ENCODE measurements at places on chromosomes 11 and 22. TPM values are rescaled to one million over a fixed set of nuclear protein-coding genes. Genes with fewer than 3 reads are reported as not detected.

The APIP gene
- total RNA-seq = 43.7 TPM

The SLCO2B1 gene
- not detected for total RNA-seq

The TTLL1 gene
- total RNA-seq = 6.6 TPM

The ART5 gene
- 0.23 TPM for total RNA-seq

The FGF19 gene
- 0.09 TPM for total RNA-seq

The SYT12 gene
- not detected for total RNA-seq

The PNPLA3 gene
- 0.55 TPM for total RNA-seq

The SIPA1 gene
- 181 TPM for total RNA-seq

The CASP1 gene
- total RNA-seq = 33.4 TPM

The OR52N5 gene
- not detected for total RNA-seq

The HBE1 gene
- not detected for total RNA-seq

The DNAJB7 gene
- total RNA-seq = not detected

The TTC36 gene
- 0.59 TPM for total RNA-seq

The FBLN1 gene
- not detected for total RNA-seq

The RCOR2 gene
- total RNA-seq = 0.37 TPM

The ROBO3 gene
- total RNA-seq = 26.1 TPM

The PRRG4 gene
- total RNA-seq = 0.18 TPM

The DEUP1 gene
- total RNA-seq = not detected

The SLC22A25 gene
- not detected for total RNA-seq

The TRIM48 gene
- not detected for total RNA-seq

The BIRC3 gene
- 99.2 TPM for total RNA-seq

The GTPBP1 gene
- total RNA-seq = 92.8 TPM

The APOBEC3F gene
- total RNA-seq = 24.5 TPM

The CDC42BPG gene
- total RNA-seq = 0.28 TPM

The TIGD3 gene
- total RNA-seq = 1.1 TPM

The GPHA2 gene
- total RNA-seq = not detected

The TMEM151A gene
- not detected for total RNA-seq

The DGCR2 gene
- total RNA-seq = 23.7 TPM

The MUC5AC gene
- total RNA-seq = not detected

The UPK3A gene
- total RNA-seq = not detected

The TMEM191B gene
- total RNA-seq = 0.72 TPM

The FXYD2 gene
- total RNA-seq = 0.91 TPM

The B4GALNT4 gene
- 3.8 TPM for total RNA-seq

The H19 gene
- not detected for total RNA-seq

Data from activated CD4-positive, alpha-beta T cell treated with anti-CD3 and anti-CD28 coated beads for 36 hours (primary cell).